ENCODE measurements at places on chromosomes 1 and 21.

- H3K27ac ChIP-seq, result peak overlapping the region; percentile 11
- peaks cover 61% of the 10 kb centered on the region for H3K4me1 ChIP-seq
- DNase-seq, result no peak
- no peaks in the 10 kb centered on the region for H3K27me3 ChIP-seq
- H3K4me3 ChIP-seq, result no peak overlapping the region
Observed at GRCh38 chr21:34968414-34969333, 80.4 kb downstream of the RUNX1 start.

GRCh38 chr1:219913005-219913770 lies 15.2 kb downstream of the SLC30A10 start:
- DNase-seq, result no peak
- H3K27ac ChIP-seq, result no peak overlapping the region
- no peaks in the 10 kb centered on the region for H3K36me3 ChIP-seq
- no peak overlapping the region for H3K4me3 ChIP-seq
- no peaks in the 10 kb centered on the region for H3K4me1 ChIP-seq
- no peaks in the 10 kb centered on the region for H3K27me3 ChIP-seq

DNA sequence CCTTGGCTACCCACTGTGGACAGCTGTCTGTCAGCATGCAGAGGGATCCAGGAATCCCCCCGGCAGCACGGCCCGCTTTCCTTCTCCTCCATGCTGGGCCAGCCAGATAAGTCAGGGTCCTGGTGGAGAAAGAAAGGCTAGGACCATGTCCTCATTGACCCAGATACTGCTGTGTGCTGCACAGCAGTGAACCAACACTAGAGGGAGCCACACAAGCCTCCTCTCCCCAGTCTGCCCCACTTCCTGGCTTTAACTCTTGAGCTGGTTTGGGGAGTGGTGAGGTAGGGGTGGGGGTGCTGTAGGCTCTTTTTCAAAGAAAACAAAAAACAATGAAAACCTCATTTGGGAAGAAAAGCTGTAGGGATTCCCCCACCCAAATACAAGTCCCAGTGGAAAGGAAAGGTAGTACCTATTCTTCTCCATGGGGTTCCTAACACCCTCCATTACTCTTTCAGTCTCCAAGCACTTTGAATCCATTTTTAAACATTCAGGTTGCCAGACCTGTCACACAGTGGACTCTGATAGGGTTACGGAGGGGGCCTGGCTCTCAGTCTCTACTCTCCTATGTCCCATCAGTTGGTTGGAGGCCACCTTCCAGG lies 84.9 kb upstream of the CD1D start:
- H3K27me3 ChIP-seq, result peaks cover 12% of the 10 kb centered on the region
- H3K36me3 ChIP-seq, result no peaks in the 10 kb centered on the region
- H3K27ac ChIP-seq, result no peak overlapping the region
- DNase-seq, result no peak
- no peaks in the 10 kb centered on the region for H3K4me1 ChIP-seq

GRCh38 chr1:201399352-201400126 lies 415 bp upstream of the LAD1 start:
- H3K36me3 ChIP-seq, result no peaks in the 10 kb centered on the region
- DNase-seq, result no peak
- H3K4me3 ChIP-seq, result no peak overlapping the region
- peaks cover 10% of the 10 kb centered on the region for H3K27me3 ChIP-seq
- H3K27ac ChIP-seq, result no peak overlapping the region
- H3K4me1 ChIP-seq, result no peaks in the 10 kb centered on the region

DNA sequence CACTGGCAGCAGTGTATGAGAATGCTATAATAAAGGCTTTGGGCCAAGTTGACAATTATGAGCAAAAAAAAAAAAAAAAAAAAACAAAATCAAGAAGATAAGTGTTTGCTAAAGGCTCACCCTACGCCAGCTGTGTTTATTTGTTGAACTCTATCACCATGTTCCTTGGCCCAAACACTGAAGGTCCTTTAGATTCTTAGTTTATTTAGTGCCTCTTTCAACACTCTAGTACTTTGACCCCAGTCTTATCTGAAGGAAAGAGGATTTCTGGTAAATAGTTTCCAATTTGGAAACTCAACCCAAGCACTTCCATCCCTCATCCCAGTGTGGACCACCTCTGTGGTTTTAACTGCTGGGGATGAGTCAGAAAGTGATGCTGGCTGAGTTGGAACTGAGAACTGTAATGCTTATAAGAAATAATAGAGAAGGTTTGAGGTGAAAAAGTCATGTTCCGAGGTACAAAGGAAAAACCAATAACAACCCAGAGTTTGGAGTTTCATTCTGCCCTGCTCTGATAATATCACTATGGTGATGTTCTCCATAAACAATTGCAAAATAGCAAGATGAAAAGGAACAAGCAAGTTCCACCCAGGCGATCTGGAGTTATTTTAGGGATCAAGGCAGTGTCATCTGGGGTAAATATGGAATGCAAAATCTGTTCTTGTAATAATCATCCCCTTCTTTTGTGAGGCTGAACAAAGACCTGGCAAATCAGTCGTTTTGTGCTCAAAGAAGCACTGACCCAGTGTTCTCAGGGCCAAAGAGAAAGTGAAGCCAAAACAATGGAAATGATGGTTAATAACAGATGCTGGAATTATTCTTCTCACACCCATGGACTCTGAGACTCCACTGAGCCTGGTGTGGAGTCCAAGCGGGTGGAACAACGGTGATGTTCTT lies 19.7 kb upstream of the CAPZB start:
- H3K27me3 ChIP-seq, result no peaks in the 10 kb centered on the region
- no peak overlapping the region for H3K4me3 ChIP-seq
- H3K27ac ChIP-seq, result no peak overlapping the region
- H3K36me3 ChIP-seq, result no peaks in the 10 kb centered on the region
- no peak for DNase-seq
- H3K4me1 ChIP-seq, result peaks cover 6% of the 10 kb centered on the region

- H3K4me3 ChIP-seq, result peak overlapping the region; percentile 73
- no peaks in the 10 kb centered on the region for H3K27me3 ChIP-seq
- H3K4me1 ChIP-seq, result peaks cover 34% of the 10 kb centered on the region
- H3K27ac ChIP-seq, result peak overlapping the region; percentile 92
- DNase-seq, result no peak
- peaks cover 7% of the 10 kb centered on the region for H3K36me3 ChIP-seq
Observed at GRCh38 chr1:31062867-31063380, 2.6 kb downstream of the PUM1 start.

DNA sequence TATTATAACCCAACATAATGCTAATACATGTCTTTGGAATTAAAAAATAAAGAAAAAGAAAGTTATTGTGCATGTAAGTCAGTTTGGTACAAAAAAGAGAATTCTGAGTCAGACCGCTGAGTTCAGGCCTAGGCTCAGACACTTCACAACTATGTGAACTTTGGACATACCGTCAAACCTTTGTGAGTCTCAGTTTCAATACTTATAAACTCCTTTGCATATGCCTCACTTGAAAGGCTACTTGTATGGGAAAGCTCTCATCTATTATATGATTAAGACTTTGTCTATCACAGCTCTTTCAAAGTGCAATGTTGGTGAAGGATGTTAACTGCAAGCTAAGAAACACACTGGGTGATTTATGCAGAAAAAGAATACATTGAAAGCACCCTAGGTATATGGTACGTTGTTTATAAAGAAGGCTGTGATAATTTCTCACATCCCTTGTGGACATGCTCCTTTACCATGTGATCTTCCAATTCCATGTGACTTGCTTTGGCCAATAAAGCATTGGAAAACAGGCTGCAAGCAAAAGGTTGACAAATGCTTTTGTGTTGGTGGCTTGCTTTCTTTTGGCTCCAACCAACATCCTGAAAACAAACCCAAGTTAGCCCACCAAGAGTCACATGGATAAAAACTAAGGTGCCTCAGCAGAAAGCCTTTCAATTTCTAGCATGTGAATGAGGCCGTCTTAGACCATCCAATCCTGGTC lies 49.6 kb downstream of the INTS7 start:
- peaks cover 16% of the 10 kb centered on the region for H3K36me3 ChIP-seq
- H3K27me3 ChIP-seq, result no peaks in the 10 kb centered on the region
- H3K4me1 ChIP-seq, result no peaks in the 10 kb centered on the region
- no peak for DNase-seq

- no peak for DNase-seq
- peaks cover 90% of the 10 kb centered on the region for H3K36me3 ChIP-seq
- H3K4me1 ChIP-seq, result no peaks in the 10 kb centered on the region
- H3K27me3 ChIP-seq, result no peaks in the 10 kb centered on the region
- H3K27ac ChIP-seq, result no peak overlapping the region
Observed at GRCh38 chr1:151406176-151406575, 6.8 kb downstream of the PSMB4 start.

GRCh38 chr21:36776981-36777617 lies 78.2 kb downstream of the SIM2 start:
- H3K4me1 ChIP-seq, result no peaks in the 10 kb centered on the region
- DNase-seq, result no peak

DNA sequence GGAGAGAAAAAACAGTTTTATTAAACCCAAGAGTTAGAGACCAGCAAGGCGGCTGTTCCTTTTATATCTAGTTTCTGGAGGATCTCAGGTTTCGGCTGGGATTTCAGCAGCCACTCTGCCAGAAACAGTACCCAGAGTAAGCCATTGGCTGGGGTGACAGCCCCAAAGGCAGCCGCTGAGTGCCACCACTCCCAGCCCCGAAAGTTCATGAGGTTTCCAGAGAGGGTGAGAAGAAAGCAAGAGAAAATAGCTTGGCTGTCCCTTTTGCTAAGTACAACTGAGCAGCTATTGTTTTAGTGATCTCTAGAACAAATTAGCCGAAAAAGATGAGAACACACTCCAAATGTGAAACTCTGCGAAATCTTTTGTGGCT lies 1.2 kb downstream of the SH3BGR start:
- H3K27ac ChIP-seq, result no peak overlapping the region
- no peaks in the 10 kb centered on the region for H3K36me3 ChIP-seq
- H3K27me3 ChIP-seq, result peaks cover 10% of the 10 kb centered on the region
- DNase-seq, result no peak

DNA sequence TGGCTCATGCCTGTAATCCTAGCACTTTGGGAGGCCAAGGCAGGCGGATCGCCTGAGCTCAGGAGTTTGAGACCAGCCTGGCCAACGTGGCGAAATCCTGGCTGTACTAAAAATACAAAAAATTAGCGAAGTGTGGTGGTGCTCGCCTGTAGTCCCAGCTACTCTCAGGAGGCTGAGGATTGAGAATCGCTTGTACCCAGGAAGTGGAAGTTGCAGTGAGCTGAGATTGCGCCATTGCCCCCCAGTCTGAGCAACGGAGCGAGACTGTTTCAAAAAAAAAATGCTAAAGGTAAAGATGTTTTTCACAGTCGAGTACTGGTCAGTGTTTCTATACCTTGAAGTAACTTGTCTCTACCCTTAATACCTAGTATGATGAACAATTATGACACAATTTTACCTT lies 11.1 kb downstream of the GLRX2 start:
- peaks cover 24% of the 10 kb centered on the region for H3K36me3 ChIP-seq
- no peak overlapping the region for H3K27ac ChIP-seq
- no peak for DNase-seq
- no peaks in the 10 kb centered on the region for H3K27me3 ChIP-seq
- H3K4me1 ChIP-seq, result no peaks in the 10 kb centered on the region
